ENCODE measurements at places on chromosomes 7 and 10.

DNA sequence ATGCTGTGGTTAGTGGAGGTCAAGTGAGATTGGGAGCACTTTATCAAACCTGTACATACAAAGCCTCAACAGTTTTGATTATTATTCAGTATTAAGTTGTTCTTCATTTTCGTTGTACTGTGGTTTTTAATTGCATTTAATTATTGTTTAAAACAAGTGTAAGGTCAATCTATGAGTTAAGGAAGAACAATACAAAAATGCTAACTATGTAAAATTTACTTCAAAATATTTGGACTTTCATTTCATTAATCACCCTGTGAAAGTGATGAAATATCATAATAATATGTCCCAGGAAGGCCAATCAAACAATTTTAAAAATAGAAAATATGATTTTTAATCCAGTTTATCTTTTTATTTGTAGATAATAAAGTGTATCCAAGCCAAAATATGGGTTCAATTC lies 13.6 kb upstream of the NDUFA5 start:
- no peak for DNase-seq

GRCh38 chr7:125184801-125185200 lies 255.2 kb upstream of the POT1 start:
- no peak for DNase-seq

DNA sequence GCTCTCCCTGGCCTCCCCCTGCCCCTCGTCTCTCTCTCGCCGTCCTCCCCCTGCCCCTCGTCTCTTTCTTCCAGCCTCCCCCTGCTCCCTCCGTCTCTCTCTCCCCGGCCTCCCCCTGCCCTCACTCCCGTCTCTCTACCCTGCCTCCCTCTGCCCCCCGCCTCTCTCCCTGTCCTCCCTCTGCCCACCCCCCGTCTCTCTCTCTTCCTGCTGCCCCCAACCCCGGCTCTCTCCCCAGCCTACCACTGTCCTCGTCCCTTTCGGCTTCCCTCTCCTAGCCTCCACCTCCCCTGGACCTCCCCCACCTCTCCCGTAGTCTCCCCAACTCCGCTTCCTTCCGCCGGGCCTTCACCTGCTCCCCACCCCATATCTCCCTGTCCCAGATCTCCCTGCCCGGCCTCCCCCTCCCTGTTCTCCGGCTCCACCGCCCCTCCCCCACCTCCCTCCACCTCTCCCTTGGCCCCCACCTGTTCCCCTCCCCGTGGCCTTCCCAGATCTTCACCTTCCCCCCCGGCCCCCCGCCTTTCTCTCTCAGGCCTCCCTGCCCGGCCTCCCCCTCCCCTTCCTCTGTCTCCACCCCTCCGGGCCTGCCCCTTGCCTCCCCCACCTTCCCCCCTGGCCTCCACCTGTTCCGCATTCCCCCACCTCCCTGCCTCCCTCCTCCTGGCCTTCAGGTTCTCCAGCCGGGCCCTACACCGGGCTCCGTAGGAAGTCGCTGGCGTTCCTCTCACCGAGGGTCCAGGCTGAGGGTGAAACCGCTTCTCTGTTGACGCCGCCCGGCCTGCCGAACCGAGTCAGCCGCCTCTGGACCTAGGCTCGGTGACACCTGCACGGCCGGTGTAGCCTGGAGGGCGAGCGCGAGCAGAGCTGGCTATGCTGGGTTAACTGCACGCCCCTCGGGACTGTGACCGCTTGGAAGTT lies 1.2 kb downstream of the GET4 start:
- no peak for DNase-seq

DNA sequence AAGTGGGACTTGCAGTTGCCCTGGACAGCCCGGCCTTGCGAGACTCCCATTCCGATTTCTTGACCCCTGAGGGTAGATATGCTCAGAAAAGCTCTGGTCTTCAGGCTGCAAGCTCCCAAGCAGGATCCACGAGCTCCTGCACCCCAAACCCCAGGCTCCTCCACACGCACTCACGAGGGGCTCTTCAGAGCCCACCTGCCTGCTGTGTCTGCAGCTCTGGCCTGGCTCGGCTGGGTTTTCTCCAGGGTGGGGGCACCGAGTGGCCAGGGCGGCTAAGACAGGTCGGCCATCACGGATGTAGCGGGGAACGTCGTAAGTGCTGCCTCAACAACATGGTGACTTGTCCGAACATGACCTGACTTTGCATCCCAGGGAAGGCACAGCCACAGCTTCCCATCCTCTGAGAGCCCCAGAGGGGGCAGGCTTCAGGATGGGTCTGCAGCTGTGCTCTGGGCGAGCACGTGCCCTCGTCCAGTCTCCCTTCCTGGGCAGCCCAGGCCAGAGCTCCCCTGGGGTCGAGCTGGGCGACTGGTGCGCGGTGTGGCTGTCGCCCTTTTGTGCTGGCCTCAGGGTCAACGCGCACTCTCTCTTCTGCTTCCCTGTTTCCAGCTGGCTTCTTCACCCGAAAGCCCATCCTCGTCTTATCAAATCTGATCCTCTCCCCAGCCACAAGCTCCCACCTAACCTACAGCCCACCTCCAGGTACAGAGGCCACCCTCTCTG lies 415.3 kb downstream of the DNAJB6 start:
- DNase-seq = no peak

DNA sequence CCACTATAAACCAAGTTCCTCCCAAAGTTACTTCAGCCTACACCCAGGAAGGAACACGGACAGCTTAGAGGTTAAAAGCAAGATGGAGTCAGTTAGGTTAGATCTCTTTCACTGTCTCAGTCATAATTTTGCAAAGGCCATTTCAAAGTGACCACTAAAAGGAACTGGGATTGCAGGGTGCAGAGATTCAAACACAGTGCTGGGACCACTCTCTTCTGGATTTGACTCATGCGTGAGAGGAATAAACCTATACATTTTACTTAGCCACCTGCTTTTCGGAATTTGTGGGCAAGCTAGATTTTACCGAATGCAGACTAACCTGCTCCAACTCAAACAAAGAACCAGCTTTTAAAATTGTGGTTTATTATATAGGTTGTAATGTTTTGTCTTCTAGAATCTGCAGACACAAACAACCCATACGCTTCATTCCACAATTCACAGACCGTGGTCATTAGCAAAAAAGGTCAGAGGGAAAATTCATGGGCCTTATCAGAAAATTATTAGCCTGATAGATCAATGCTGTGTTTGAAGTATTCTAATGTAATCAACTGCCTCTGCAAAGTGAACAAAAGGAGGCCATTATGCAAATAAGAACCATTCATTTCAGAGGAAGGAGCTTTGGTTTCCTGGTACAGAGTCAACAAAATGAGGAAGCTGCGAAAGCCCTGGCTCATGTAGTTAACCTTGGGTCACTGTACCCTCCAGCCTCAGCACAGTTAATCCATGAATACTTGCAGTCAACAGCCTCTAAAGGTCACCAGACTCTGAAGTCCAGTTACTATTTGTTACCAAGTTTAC lies 342.7 kb upstream of the KLF6 start:
- DNase-seq = peak; percentile 7

DNA sequence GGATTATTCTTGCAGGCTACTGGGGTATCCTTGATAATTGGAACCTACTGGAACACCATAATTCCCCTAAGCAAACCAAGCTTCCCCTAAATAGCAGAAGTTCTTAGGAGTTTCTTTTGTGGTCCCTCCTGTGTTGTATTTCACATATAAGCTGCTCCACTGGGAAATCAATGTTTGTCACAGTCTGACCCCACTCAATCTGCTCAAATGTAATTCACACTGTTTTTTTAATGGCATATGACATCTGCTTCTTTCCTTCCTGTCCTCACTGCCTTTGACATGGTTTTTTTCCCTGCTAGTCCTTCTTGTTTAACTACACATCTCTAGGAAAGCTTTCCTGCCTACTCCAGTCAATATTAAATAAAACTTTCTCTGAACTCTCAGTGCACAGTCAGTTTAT lies 1.8 kb upstream of the PTPRZ1 start:
- DNase-seq = no peak

- DNase-seq = no peak
These were observed 92.7 kb downstream of the NRG3 start for GRCh38 chr10:81967716-81968115.

- no peak for DNase-seq
These were observed 70.1 kb upstream of the EEPD1 start for GRCh38 chr7:36082910-36083309.

- DNase-seq = no peak
These were observed 378 bp upstream of the INPP5F start for GRCh38 chr10:119725517-119725827.

GRCh38 chr10:96275685-96276418 lies 4.5 kb upstream of the BLNK start:
- no peak for DNase-seq

DNA sequence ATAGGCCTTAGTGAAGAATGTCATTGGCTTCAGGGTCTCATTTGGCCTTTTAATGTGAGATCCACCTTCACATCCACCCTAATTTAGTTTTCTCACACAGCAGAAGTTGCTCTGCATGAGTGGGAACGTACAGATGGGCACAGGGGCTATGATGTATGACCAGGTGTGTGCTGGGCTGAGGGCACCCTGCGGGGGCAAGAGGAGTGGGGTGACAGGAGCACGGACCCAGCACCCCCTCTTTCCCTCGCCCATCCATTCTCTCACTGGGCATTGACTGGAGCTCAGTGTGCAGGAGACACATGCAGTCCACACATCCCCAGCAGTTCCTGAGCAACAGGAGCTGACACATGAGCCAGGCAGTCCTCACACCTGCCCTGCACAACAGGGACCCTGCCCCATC lies 95.1 kb upstream of the PPP2R2D start:
- DNase-seq = no peak
